Activated CD8-positive, alpha-beta T cell treated with anti-CD3 and anti-CD28 coated beads for 36 hours (primary cell): ENCODE measurements at places on chromosomes 5 and 9.

DNA sequence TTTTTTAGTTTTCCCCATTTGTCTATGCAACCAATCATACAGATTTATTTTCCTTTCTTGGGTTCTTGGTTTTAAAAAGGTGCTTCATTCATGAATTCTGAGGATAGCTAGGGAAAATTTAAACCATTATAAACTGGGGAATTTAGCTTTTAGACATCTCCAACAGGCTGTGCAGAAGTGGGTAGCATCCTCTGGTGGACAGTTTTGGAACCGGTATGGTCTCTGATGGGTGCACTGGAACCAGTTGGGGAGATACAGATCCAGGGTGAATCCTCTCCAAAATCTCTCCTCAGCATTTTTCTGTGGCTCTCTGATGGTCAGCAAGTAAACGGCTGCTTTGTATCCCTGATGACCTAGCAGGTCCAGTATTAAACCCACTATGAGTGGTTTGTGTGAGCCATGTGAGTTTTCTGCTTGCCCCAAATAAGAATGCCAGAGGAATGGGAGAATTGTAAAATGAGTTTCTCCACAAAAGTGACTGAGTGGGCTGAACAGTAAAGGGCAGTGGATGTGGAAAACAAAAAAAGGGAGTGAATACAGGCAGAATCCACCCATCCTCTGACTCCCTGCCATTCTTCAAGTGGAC is 9.1 kb upstream of the DNAJC25 start:
- no peaks in the 10 kb centered on the region for H3K36me3 ChIP-seq
- peaks cover 6% of the 10 kb centered on the region for H3K27me3 ChIP-seq
- H3K4me1 ChIP-seq: no peaks in the 10 kb centered on the region
- no peak overlapping the region for H3K4me3 ChIP-seq

- no peaks in the 10 kb centered on the region for H3K36me3 ChIP-seq
- DNase-seq: no peak
- H3K4me3 ChIP-seq: no peak overlapping the region
- H3K4me1 ChIP-seq: no peaks in the 10 kb centered on the region
These were observed 61.1 kb upstream of the PSD2 start for GRCh38 chr5:139734539-139734916.

DNA sequence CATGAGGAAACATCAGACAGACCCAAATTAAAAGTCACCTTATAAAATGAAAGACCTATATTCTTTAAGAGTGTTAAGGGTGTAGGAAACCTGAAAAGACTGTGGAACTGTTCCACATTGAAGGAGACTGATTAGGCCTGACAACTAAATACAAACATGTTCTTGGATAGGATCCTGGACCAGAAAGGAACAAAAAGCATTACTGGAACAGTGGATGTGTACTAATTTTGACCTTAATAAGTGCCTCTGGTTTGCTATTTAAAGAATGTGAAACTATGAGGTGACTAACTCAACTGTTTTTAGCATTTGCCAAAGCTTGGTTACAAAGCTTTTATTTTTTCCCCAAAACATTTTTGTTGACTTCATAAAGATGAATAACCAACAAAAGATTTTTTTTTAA is 340.6 kb downstream of the CAAP1 start:
- no peak for DNase-seq
- no peak overlapping the region for H3K27ac ChIP-seq
- H3K4me3 ChIP-seq: no peak overlapping the region
- H3K27me3 ChIP-seq: no peaks in the 10 kb centered on the region
- H3K36me3 ChIP-seq: no peaks in the 10 kb centered on the region

DNA sequence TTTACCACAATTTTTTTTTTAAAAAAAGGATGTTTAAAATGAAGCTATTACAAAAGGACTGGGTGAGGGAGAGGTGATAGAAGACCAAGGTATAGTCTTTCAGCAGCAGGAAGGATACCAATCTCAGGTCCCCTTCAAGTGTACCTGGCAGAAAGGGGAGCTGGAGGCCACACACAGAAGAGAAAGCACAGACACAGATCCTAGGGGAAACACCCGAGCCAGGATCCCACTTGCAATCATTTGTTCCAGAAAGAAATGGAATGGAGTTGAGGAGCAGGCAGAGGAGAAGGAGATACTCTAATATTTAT is 5.6 kb downstream of the GNPDA1 start:
- no peaks in the 10 kb centered on the region for H3K27me3 ChIP-seq
- H3K36me3 ChIP-seq: peaks cover 85% of the 10 kb centered on the region
- peaks cover 79% of the 10 kb centered on the region for H3K4me1 ChIP-seq

DNA sequence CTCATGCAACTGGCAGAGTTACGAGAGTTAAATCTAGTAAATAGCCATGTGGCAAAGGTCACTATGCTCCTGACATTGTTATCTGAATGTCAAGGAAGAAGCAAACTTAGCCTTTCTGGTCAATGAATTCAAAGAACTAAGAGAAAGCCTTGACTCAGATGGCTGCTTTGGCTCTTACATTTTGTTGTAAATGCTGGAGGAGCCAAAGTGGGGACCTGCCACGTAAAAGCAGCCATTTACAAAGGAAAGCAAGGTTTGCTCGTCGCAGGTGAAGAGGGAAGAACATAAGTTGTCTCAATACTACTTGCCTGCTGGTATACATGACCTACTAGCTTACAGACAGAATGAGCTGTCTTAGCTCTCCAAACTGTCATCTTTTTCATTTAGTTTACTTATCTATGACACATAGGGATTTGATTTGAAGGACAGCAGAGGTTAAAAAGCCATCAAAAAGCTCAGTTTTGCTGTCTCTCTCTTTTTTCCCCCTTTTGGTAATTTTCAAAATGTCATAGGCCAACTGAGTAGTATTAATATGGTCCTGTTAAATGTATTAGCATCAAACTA is 1052.8 kb upstream of the DMAC1 start:
- no peak for DNase-seq
- H3K4me3 ChIP-seq: no peak overlapping the region
- H3K27ac ChIP-seq: no peak overlapping the region
- H3K27me3 ChIP-seq: peaks cover 27% of the 10 kb centered on the region
